ENCODE measurements at places on chromosomes 12 and 14.

- DNase-seq: no peak
These were observed 121.7 kb upstream of the MDM1 start for GRCh38 chr12:68453876-68454275.

GRCh38 chr12:45893240-45893639 lies 97.1 kb downstream of the SCAF11 start:
- DNase-seq: no peak

GRCh38 chr12:54991161-54991990 lies 6.8 kb upstream of the TESPA1 start:
- no peak for DNase-seq

GRCh38 chr12:120327593-120327992 lies at the start of gene PLA2G1B:
TSS of gene PLA2G1B (minus strand) at chr12:120327779. CDS start at chr12:120327753, 26 bp downstream.
- DNase-seq: no peak

- no peak for DNase-seq
These were observed 5.1 kb downstream of the TRMT61A start for GRCh38 chr14:103533999-103534575.

- no peak for DNase-seq
These were observed 20.5 kb downstream of the RNF10 start for GRCh38 chr12:120554678-120555077.

DNA sequence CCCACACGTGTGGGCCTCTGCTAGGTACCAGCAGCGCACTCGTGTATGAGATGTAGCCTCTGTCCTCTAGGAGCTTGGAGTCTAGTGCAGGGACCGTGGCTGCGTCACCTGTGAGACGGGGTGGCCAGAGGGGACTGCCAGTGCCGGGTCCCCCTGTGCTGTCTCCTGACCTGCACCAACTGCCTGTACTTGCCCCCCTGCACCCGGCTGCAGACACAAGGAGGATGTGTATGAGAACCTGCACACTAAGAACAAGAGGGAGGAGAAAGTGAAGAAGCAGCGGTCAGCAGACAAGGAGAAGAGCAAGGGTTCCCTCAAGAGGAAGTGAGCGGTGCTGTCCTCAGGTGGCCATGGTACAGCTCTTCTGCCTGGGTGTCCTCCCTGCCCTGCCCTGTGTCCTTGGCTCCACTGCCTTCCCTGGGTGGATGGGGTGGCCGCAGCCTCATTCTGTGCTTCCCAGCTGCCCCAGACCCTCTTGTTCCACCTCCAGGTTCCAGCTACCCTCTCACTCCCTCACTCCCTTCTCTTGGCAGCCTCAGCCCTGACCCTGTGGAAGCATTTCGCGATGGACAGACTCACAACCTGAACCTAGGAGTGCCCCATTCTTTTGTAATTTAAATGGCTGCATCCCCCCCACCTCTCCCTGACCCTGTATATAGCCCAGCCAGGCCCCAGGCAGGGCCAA lies 9.6 kb downstream of the PTPN6 start:
- DNase-seq: no peak

DNA sequence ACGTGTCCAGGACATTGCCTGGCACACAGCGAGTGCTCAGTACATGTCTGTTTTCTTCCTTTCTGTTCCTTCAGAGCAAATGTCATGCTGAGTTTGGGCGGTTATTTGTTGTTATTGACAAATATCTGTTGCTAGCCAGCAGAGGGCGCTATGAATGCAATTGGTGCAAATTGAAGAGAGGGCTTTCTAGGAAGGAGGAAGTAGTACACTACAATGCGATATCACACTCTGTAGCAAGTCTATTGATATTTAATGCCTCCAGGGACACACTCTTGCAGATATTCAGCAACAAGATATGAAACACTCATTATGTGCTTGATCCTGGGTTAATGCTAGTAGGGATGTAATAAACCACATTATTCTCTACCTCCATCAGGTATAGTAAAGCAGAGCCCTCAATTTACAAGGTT lies 267.3 kb upstream of the SRRM4 start:
- no peak for DNase-seq
